ENCODE measurements at places on chromosomes 16 and 17. TPM values are rescaled to one million over a fixed set of nuclear protein-coding genes. Genes with fewer than 3 reads are reported as not detected.

Gene PMP22
- 255 TPM for total RNA-seq

Gene GSDMA
- total RNA-seq: not detected

Gene ALDH3A2
- total RNA-seq: 165 TPM

Gene NPIPB2
- 3.9 TPM for total RNA-seq

Gene GHDC
- 21.1 TPM for total RNA-seq

Gene INO80E
- 127 TPM for total RNA-seq

Gene GRAPL
- 0.23 TPM for total RNA-seq

Gene SYT17
- total RNA-seq: 13.6 TPM

Gene LGALS9
- total RNA-seq: 1.5 TPM

Gene ADAD2
- total RNA-seq: not detected

All from A549 treated with CORT108297 at 1 μM for 4 hours (cell line).